ENCODE measurements at places on chromosomes 2 and 18. TPM values are rescaled to one million over a fixed set of nuclear protein-coding genes. Genes with fewer than 3 reads are reported as not detected.

Gene SMPD4
- 34.7 TPM for polyA plus RNA-seq

DNA sequence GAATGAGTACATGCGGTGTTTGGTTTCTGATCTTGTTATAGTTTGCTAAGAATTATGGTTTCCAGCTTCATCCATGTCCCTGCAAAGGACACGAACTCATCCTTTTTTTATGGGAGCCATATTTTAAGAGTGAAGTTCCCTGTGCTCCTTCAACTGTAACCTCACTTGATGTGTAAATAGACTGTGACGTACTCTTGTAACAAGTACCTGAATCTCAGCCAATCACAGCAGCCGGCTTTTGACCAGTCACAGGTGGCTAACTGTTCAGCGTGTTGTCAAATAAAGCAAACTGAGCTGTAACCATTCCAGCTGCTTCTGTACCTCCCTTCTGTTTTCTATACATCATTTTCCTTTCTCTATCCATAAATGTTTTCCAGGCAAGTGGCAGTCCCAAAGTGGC is 774.3 kb upstream of the HS6ST1 start:
- no peak overlapping the region for H3K27ac ChIP-seq
- H3K4me1 ChIP-seq = no peaks in the 10 kb centered on the region
- H3K27me3 ChIP-seq = no peaks in the 10 kb centered on the region
- DNase-seq = no peak
- no peaks in the 10 kb centered on the region for H3K36me3 ChIP-seq

- DNase-seq = no peak
- H3K4me1 ChIP-seq = no peaks in the 10 kb centered on the region
- H3K36me3 ChIP-seq = no peaks in the 10 kb centered on the region
- no peak overlapping the region for H3K4me3 ChIP-seq
- no peak overlapping the region for H3K27ac ChIP-seq
Observed at GRCh38 chr2:193251909-193252308, 1057.2 kb upstream of the TMEFF2 start.

- no peaks in the 10 kb centered on the region for H3K27me3 ChIP-seq
- no peak overlapping the region for H3K4me3 ChIP-seq
- H3K27ac ChIP-seq = peak overlapping the region; percentile 42
- DNase-seq = no peak
Observed at GRCh38 chr2:85673716-85674375, 5.8 kb upstream of the SFTPB start.

- DNase-seq = no peak
- H3K27ac ChIP-seq = no peak overlapping the region
- no peak overlapping the region for H3K4me3 ChIP-seq
- H3K27me3 ChIP-seq = no peaks in the 10 kb centered on the region
Observed at GRCh38 chr2:111634995-111635538, 248.9 kb downstream of the ANAPC1 start.

DNA sequence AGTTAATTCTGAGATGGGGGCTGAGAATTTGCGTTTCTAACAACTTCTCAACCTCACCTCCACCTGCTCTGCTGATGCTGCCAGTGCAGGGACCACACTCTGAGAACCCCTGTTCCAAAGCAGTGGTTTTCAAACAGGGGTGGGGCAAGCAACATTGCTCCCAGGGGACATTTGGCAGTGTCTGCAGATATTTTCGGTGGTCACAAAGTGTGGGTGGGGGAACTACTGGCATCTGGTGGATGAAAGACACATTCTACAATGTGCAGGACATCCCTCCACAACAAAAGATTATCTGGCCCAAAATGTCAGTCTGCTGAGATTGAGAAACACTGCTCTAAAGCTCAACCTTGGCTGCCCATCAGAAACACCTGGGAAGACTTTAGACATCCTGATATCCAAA is 188.7 kb upstream of the SATB2 start:
- H3K27me3 ChIP-seq = no peaks in the 10 kb centered on the region
- no peak overlapping the region for H3K27ac ChIP-seq
- no peak overlapping the region for H3K4me3 ChIP-seq

DNA sequence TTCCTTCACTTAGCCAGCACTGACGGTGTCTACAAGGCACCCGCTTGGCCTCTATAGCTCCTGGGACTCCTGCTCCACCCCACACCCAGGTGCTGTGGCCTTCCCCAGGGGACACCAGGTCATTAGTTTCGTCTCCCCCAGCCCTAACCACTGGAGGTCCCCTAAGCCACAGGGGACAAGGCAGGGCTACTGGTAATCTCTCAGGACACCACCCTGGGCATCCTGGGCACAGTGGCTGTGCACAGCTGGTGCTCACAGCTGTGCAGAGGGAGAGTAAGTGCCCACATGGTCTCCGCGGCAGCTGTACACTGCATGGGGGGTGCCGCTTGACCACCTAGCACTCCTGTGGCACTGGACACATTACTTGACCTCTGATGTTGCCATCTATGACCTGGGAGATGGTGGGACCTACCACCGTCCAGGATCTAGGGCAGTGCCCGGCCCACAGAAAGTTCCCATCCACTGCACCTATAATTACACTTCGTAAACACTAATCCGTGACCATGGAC is 134.0 kb downstream of the HDAC4 start:
- H3K27ac ChIP-seq = peak overlapping the region; percentile 96
- no peaks in the 10 kb centered on the region for H3K27me3 ChIP-seq
- no peaks in the 10 kb centered on the region for H3K36me3 ChIP-seq
- peak overlapping the region; percentile 32 for H3K4me3 ChIP-seq

Gene IFT172
- polyA plus RNA-seq = 48.4 TPM

GRCh38 chr2:30233271-30234009 is 2.1 kb downstream of the LBH start:
- H3K36me3 ChIP-seq = peaks cover 17% of the 10 kb centered on the region
- peak; percentile 32 for DNase-seq
- peak overlapping the region; percentile 95 for H3K27ac ChIP-seq
- peak overlapping the region; percentile 85 for H3K4me3 ChIP-seq
- H3K27me3 ChIP-seq = no peaks in the 10 kb centered on the region
- H3K4me1 ChIP-seq = peaks cover 52% of the 10 kb centered on the region

- no peak for DNase-seq
- no peaks in the 10 kb centered on the region for H3K4me1 ChIP-seq
- no peaks in the 10 kb centered on the region for H3K36me3 ChIP-seq
- H3K27me3 ChIP-seq = no peaks in the 10 kb centered on the region
- no peak overlapping the region for H3K4me3 ChIP-seq
Observed at GRCh38 chr2:124589971-124590370, 564.9 kb downstream of the CNTNAP5 start.

GRCh38 chr2:234874347-234875046 is 77.3 kb upstream of the SH3BP4 start:
- no peaks in the 10 kb centered on the region for H3K36me3 ChIP-seq
- peak overlapping the region; percentile 70 for H3K27ac ChIP-seq
- no peak for DNase-seq
- H3K4me1 ChIP-seq = no peaks in the 10 kb centered on the region
- no peak overlapping the region for H3K4me3 ChIP-seq

Gene SLC66A2
- polyA plus RNA-seq = 33.4 TPM

DNA sequence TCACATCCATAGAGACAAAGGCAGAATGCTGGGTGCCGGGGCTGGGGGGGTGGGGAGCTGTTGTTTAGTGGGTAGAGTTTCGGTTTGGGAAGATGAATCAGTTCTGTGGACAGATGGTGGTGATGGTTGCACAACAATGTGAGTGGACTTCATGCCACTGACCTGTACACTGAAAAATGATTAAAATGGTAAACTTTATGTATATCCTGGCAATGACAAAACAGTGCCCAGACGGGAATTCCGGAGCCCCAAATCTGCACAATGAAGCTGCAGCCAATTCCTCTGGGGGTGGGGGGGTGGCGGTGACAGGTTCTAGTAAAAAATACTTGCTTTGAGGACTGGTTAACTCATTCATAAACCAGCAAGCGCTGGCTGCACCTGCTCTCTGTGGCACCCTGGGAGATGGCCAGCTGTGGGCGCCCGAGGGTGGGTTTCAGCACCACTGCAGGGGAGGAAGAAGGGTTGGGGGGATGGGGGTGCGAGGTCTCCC is 81.8 kb upstream of the HPCAL1 start:
- no peaks in the 10 kb centered on the region for H3K36me3 ChIP-seq
- no peak overlapping the region for H3K27ac ChIP-seq
- no peaks in the 10 kb centered on the region for H3K4me1 ChIP-seq
- no peaks in the 10 kb centered on the region for H3K27me3 ChIP-seq
- H3K4me3 ChIP-seq = no peak overlapping the region

Gene ANKRD29
- 7.2 TPM for polyA plus RNA-seq

GRCh38 chr2:140775411-140775810 is 1355.4 kb downstream of the LRP1B start:
- no peak overlapping the region for H3K4me3 ChIP-seq
- no peak for DNase-seq
- no peaks in the 10 kb centered on the region for H3K36me3 ChIP-seq
- H3K27me3 ChIP-seq = no peaks in the 10 kb centered on the region
- no peaks in the 10 kb centered on the region for H3K4me1 ChIP-seq
- no peak overlapping the region for H3K27ac ChIP-seq

GRCh38 chr2:1543776-1544477 is 130.7 kb downstream of the TPO start:
- H3K36me3 ChIP-seq = no peaks in the 10 kb centered on the region
- peaks cover 6% of the 10 kb centered on the region for H3K27me3 ChIP-seq
- no peak overlapping the region for H3K27ac ChIP-seq
- DNase-seq = no peak

Gene RUFY4
- 2.7 TPM for polyA plus RNA-seq

Gene CABYR
- polyA plus RNA-seq = 1.4 TPM

GRCh38 chr2:137252934-137253333 is 487.6 kb downstream of the THSD7B start:
- no peak overlapping the region for H3K27ac ChIP-seq
- no peak for DNase-seq
- H3K4me3 ChIP-seq = no peak overlapping the region
- H3K4me1 ChIP-seq = no peaks in the 10 kb centered on the region

Gene TUBA3E
- polyA plus RNA-seq = not detected

GRCh38 chr2:128500138-128500800 is 181.6 kb upstream of the HS6ST1 start:
- no peaks in the 10 kb centered on the region for H3K27me3 ChIP-seq
- H3K4me1 ChIP-seq = peaks cover 9% of the 10 kb centered on the region
- no peak overlapping the region for H3K27ac ChIP-seq
- H3K4me3 ChIP-seq = no peak overlapping the region
- no peaks in the 10 kb centered on the region for H3K36me3 ChIP-seq

Data from spleen (tissue), 13 donors.